Germinal center (tissue), 1 donor: ENCODE measurements at places on chromosomes 12 and 14.

DNA sequence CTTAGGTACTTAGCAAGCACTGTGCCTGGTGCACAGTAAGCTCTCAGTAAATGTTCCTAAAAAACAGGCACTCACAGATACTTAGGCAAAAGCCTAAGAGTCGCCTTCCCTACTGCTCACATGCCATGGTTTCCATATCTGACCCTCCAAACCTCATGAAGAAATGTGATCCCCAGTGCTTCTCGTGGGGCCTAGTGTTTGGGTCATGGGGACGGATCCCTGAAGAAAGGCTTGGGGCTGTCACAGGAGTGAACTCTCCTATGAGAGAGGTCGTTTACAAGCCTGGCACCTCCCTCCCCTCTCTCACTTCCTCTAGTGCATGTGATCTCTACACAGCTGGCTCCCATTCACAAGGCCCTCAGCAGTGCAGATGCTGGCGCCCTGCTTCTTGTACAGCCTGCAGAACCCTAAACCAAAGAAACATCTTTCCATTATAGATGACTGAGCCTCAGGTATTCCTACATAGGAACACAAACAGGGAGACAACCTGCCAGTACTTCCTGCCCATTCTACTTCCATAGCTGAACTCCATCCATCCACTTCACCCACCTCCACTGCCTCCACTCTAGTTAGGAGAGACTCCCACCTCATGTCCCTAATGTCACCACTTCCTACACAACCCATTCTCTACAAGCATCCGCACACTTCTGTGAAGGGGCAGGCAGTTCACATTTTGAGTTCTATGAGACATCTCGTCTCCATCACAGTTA lies 2.9 kb downstream of the SLC15A4 start:
- DNase-seq: peak; percentile 79

DNA sequence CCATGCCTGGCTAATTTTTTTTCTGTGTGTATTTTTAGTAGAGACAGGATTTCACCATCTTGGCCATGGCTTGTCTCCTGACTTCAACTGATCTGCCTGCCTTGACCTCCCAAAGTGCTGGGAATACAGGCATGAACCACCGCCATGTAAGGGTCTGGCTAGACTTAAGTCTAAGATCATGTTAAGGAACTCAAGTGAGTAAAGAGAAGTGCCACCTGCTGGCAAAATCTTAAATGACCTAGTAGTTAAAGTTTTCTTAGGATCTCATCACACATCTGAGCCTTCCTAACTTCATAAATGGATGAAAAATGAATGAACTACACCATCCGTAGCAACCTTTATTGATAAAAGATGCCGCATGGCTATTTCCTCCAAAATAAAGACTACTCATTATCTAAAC lies 1.7 kb upstream of the C12orf56 start:
- no peak for DNase-seq

DNA sequence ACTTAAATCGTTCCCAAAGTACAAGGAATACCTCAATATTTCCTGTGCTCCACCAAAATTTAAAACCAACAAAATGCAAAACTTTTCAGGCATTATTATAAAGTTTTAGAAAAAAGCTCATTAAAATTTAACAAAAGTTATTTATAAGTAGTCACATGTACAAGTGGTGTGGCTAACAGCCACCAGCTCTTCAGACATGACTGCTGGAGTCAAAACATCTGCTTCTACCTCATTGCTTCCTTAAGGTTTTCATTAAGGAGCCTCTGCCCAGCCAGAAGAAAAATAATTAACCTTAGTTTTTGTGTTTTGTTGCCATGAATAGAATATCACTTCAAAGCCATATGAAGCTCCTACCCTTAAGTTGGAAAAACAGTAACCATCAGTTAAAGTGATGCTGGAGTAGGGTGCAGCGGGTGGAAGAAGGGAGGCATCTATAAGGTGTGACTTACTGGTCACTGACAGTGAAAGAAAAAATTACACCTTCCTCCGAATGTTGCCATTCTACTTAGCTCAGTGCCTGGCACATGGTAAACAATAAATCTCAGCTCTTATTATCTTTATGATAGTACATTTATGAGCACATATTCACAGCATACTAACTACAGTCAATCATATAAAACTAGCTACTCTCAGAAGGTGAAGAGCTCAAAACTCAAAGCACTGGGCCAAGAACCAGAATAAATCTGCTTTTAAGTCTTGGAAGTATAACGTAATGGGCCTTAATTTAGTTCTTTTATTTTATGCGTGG lies 57.7 kb downstream of the GALC start:
- no peak for DNase-seq

DNA sequence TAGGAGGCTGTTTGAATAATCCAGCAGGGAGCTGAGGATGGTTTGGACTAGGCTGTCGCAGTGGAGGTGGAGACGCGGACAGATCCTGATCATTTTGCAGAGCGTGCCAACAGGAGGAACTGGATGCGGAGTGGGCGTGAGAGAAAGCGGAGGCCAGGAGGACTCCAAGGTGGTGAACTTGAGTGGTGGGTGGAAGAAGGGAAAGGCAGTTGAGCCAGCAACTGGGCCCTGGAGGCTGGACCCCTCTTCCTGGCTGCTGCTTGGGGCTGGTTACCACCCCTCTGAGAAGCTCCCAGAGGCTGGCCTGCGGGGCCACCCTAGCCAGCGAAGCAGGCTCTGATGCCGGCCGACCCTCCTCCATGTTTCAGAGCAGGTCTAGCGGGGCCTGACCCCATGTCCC lies 56.8 kb upstream of the KCNA1 start:
- DNase-seq: no peak

- DNase-seq: no peak
These were observed 8.5 kb upstream of the NUMB start for GRCh38 chr14:73466861-73467260.

- no peak for DNase-seq
These were observed 1.5 kb upstream of the KRT5 start for GRCh38 chr12:52521568-52522266.

GRCh38 chr12:103973909-103974308 lies 8.2 kb downstream of the TDG start:
- no peak for DNase-seq

DNA sequence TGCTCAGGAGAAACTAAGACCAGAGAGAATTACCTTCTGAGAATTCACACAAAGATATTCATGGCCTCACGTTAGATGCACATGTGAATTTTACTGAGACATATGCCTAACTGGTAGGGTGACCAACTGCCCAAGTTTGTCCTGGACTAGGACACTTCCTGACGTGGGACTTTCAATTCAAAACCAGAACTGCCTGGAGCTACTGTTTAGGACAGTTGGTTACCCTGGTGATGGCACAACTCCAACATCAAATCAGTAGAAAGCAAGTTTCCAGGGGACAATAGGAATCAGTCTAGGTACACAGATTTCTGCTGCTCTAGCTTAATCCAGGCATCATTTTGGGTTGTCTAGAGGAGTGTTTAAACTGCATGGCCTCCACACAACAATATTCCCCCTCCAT lies 178.7 kb downstream of the GXYLT1 start:
- no peak for DNase-seq

DNA sequence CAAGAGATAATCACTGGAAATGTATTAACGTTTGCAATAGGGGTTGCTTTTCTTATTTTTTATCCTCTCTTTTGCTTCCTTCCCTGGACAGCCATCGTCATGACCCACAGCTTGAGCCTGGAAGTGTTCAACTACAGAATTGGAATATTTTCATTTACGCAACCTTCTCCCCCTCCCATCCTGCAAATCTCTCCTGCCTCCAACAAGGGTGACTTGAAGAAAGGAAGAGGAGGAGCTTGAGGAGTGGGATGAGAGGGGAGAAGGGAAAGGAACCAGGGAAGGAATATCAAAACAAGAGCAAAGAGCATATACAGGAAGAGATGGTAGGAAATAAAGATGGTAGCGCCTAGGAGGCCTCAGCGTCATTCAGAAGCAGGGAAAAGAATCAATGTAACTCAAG lies 1.6 kb upstream of the MANSC4 start:
- DNase-seq: no peak

DNA sequence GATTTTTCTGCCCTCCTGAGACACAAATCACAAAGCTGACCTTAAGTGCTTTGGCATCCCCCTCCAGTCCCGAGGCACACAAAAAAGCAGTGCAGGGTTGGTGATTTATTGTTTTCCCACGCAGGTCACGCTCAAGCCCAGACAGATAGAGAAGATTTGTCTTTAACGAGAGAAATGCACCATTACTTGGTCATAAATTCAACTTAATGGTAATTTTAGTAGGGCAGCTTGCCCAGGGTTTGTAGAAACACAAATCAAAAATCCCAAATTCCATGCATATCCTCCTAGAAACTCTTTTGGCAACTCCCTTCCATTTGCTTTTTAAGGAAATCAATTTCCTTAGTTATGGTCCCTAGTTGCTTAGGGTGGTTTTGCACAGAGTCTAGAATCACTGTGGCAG lies 132.6 kb downstream of the IGF1 start:
- DNase-seq: no peak
